ENCODE measurements at places on chromosomes 6 and 20.

GRCh38 chr6:30357678-30358540 is 13.0 kb downstream of the RPP21 start:
- peak; percentile 78 for DNase-seq

DNA sequence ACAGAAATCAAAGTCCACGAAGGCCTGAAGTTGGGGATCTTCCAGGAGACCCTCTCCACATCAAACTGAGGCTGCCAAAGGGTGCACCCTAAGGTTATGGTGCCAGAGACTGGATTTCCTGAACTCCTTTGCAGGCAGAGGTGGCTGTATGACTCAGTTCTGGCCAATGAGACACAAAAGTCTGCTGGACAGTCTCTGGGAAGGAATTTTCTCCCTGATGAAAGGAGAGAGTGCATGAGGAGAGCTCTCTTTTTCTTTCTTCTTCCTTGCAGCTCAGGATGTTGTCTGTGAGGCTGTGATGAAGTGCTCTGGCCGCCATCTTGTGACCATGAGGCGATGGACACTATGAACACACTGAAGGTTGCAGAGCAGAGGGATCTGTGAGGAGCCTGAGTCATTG is 85.2 kb downstream of the MDGA1 start:
- peak; percentile 27 for DNase-seq

DNA sequence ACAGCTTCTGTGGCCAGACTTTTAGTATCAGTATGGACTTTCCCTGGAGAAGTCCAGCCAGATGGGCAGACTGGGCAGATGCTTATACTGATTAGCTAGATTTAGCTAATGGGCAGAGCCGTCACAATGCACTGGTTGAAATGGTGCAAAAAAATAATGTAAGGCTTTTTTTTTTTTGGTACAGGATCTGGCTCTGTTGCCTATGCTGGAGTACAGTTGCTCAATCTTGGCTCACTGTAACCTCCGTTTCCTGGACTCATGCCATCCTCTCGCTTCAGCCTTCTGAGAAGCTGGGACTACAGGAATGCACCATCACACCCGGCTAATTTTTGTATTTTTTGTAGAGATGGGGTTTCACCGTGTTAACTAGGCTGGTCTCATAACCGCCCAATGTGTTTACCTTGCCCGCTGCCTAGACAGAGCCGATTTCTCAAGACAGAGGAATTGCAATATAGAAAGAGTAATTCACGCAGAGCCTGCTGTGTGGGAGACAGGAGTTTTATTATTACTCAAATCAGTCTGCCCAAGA is 16.4 kb upstream of the KIFC1 start:
- peak; percentile 88 for DNase-seq

GRCh38 chr20:50876816-50877215 is 54.4 kb downstream of the ADNP start:
- no peak for DNase-seq

GRCh38 chr6:15439410-15440025 is 193.6 kb downstream of the JARID2 start:
- DNase-seq = peak; percentile 26

DNA sequence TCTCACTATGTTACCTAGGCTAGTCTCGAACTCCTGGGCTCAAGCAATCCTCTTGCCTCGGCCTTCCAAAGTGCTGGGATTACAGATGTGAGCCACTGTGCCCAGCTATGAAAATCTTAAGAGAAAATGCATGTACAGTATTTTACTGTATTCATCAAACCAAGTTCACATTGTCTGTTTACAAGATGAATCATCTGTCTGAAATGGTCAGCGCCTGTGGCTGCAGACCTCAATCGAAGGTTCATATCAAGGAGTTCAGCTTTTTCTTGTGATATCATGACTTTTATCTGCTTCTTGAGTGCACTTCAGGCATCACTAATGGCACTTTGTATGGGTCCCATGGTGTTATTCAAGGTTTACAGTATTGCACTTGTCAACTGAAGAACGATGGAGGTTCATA is 155.1 kb downstream of the SLC16A10 start:
- peak; percentile 43 for DNase-seq

- DNase-seq = no peak
Observed at GRCh38 chr6:100194535-100194934, 200.5 kb upstream of the MCHR2 start.

- DNase-seq = no peak
Observed at GRCh38 chr20:38224531-38224930, 36.0 kb downstream of the KIAA1755 start.

GRCh38 chr6:117911660-117912059 is 4.6 kb downstream of the SLC35F1 start:
- no peak for DNase-seq

GRCh38 chr6:109252261-109253041 is 129.8 kb downstream of the CD164 start:
- DNase-seq = no peak

DNA sequence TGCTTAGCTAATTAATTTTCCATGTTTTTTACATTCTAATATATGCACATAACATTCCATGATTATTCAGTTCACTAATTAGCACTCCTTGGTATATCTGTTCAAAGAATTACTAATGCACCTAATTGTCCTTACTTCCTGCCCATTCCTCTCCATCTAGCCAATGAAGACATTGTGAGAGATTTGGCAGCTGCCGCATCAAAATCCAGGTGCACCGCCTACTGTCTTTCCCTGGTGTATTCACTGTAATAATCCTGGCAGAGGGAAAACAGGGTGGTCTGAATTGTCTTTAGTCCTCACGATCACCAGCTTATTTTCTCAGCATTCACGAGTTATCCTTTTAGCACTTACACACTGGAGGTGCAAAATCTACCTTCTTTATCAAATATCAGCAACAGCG is 61.0 kb upstream of the SCGN start:
- no peak for DNase-seq

- peak; percentile 94 for DNase-seq
Observed at GRCh38 chr6:11277275-11278206, 45.1 kb upstream of the NEDD9 start.

DNA sequence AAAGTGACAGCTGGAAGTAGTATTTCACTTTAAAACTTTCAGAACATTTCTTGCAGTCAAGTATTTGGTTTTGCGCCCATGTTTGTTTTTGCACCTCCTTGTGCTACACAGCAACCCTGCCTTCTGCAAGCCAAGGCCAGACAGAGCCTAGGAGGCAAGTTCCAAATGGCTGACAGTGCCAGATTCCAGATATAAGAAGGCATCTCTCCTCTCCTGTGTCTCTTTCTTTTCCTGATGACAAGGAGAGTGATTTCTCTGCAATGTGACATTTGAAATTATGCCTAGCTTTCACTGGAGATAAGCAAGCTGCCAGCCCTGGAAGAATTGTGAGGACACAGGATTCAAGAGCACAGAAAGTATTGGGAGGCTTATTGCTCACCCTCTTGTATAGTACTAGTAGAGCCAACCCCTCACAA is 149.1 kb upstream of the TENT5A start:
- peak; percentile 42 for DNase-seq

GRCh38 chr6:117157448-117157847 is 107.9 kb upstream of the VGLL2 start:
- no peak for DNase-seq

DNA sequence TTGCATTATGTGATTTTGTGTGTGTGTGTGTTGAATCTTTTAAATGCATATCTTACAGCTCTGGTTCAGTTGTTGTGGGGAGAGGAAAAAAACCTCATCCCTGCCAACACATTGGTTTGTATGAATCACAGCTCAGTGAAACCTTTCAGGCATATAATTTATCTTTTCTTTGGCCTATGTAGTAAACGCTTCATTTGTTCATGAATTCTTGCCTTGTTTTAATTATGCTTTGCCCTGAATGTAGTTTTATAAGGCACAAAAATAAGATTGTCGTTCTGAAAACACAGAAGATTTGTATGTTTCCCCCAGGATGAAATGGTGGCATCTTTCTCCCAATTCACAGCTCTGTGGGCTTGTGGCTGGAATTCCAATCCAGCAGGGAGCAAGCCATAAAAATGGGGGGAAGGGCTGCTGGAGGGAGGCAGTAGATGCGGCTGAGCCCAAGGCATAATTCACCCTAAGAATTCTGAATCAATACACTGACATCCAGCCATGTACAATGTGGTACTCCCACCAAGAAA is 45.1 kb downstream of the BCAS1 start:
- peak; percentile 92 for DNase-seq

DNA sequence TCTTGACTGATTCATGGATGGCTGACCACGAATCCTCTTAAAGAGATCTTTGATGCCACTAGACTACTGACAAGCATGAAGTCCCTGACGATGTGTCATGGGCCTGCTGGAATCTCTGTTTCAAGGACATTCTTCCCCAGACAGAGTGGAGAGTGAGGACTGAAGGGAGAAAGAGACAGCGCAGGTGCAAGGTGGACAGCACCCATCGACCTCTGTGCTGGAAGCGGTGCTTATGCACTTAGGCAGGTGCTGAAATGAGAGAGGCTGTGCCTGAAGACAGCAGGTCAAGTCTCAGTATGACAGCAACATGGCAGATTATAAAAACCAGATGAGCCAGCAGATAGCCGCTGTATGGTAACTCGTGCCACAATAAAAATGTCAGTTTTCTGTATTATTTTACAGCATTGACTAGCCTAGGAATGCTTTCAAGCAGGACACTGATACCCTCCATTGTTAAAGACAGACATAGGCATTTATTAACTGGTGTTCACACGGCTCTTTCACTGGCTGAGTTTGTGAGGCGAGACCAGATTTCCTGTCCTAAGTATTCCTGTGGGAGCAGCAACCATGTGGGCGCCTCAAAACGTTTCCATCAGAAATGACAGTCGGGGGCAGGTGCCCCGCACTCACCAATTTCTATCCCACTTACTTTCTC is 47.5 kb downstream of the FOXC1 start:
- DNase-seq = no peak

GRCh38 chr6:44029444-44030185 is 97.6 kb downstream of the MRPL14 start:
- DNase-seq = peak; percentile 74

DNA sequence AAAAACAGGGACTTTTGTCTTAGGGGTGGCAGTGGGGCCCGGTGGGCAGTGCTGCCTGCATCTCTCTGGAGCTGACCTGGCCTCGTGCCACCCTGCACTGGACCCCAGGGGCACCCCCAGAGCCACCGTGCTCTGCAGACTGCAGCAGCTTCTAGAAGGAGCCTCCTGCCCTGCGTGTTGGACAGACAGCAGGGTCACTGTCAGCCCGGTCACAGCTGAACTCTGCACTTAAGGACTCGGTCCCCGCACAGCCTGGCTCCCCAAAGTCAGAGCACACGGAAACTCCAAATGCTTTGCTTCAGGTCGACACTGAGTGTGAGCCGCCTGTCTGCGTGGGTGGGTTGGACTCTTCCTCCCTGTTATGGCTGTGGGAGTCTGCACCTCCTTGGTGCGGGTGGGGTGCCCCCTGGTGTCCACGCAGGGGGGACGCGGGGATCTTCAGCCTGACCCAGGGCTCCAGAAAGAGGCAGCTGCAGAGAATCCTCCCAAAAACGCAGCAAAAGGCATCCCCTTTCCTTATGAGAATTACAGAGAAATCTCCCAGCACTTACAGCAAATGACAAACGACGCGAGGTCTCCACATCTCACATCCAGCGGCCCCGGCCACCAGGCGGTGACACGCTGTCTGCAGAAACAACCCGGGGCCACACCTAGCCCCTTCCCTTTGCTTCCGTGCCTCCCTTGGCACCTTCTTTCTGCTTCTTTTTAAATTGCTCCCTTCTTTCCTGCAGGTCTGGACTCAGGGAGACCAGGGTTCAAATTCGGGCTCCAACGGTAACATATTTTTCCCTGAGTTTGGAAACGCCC is 36.3 kb upstream of the DACT2 start:
- DNase-seq = peak; percentile 7

DNA sequence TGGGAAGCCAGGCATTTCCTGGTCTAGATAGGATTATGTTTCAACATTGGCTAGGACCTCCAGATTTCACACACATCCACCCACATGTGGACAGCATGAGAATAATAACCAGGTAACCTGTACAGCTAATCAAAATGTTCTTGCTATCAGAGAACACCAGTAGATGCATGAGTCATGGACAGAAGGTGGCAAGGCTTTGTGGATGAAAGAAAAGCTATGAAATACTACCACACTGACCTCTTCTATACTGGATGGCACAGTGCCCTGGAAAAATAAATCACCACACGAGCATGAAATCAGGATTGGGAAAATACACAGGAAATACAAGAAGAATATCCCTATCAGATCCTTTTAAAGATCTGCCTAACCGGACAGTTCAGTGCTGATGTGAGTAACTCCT is 113.0 kb downstream of the GMDS start:
- no peak for DNase-seq

DNA sequence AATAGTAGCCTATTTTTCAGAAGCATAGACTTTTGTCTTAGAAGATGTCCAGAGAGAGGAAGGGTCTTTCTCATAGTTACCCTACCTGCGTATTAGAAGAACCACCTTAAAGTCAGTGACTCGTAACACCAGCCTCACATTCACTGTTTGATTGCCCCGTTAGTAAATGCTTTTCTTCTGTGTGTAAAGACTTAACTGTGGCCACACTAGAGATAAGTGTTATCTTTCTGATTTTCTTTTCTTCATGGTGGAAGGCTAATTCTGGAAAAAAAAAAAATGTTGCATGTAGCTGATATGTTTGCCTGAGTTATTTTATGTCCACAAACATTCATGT is 83.9 kb downstream of the SAMD3 start:
- no peak for DNase-seq

DNA sequence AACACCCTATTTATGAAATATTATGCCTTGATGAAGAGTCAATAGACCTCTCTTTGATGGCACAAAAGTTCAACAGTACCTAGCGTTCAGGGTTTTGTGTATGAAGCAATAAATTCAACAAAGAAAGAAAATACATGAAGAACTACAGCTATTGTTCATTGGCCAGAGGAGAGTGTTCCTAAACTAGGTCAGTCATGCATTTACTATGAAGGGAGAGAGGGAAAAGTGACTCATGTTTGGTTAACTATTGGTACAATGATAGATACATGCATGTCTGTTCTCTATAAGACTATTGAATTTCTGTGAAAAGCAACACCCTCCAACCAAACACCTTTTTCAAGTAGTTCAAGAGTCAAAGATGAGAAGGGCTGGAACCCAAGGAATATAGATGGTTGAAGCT is 50.7 kb downstream of the CLIC5 start:
- peak; percentile 56 for DNase-seq

DNA sequence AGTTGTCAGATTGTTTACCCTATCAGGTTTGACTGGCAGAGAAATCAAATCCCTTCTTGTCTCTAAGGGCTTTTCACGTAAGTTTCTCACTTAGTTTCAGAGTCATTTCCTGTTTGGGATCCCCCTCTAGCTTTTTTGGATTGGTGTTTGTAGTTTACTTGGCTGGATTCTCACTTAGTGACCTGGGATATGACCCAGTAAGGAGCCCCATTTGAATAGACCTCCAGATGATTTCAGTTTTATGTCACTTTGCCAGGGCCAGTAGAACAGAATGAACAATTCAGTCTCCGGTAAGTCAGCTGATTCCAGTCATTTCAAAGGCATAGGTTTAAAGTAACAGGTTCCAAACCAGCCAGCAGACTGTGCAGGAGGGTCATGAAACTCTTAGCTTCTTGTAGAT is 8.2 kb downstream of the FAM135A start:
- DNase-seq = no peak

GRCh38 chr6:144310765-144311164 is 25.6 kb downstream of the UTRN start:
- no peak for DNase-seq

- DNase-seq = peak; percentile 27
Observed at GRCh38 chr6:7629321-7629720, 39.3 kb downstream of the SNRNP48 start.

- DNase-seq = peak; percentile 10
Observed at GRCh38 chr6:34839666-34840352, 47.9 kb downstream of the BLTP3A start.

GRCh38 chr6:142429195-142429594 is 127.4 kb downstream of the ADGRG6 start:
- DNase-seq = no peak
